ENCODE measurements at places on chromosomes 5 and 9.

DNA sequence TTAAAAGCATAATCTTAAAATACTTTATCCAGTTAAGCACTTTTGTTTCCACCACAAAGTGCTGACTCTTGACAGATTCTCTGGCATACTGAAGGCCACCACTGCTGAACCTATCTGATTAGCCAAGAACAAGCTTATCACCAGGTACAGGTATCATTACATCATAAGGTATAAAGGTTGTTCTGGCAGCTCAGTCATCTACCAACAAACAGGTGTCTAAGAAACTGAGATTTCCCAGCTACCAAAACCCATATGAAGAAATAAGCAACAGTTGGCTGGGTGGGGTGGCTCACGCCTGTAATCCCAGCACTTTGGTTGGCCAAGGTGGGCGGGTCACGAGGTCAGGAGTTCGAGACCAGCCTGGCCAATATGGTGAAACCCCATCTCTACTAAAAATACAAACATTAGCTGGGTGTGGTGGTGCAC lies 5.0 kb downstream of the MTMR12 start:
- DNase-seq: no peak

DNA sequence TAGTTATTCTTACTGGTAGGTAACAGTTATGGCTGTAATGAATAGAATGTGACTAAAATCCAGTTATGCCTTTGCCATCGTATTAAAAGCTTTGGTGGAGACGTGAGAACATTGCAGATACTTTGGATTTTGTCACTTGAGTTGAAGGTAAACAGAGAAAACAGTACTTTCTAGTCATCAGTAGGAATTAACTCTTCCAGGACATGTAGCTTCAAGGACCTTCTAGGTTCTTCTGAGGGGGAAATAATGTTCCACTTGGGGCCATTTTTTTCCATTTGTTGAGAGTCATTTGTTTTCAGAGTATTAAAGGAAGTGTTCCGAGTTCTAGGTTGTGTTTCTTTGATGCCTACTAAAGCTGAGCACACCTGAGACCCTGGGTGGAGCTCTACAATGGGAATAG lies 6.1 kb downstream of the TJP2 start:
- no peak for DNase-seq

GRCh38 chr5:90962481-90962880 lies 403.9 kb downstream of the ADGRV1 start:
- DNase-seq: no peak

GRCh38 chr5:180138976-180139730 lies 67.6 kb upstream of the RNF130 start:
- DNase-seq: no peak

- DNase-seq: no peak
Measured at GRCh38 chr5:58314356-58315210, 145.3 kb downstream of the PLK2 start.
